Liver (tissue), 10 donors: ENCODE measurements at places on chromosomes 4 and X. TPM values are rescaled to one million over a fixed set of nuclear protein-coding genes. Genes with fewer than 3 reads are reported as not detected.

- H3K27ac ChIP-seq: no peak overlapping the region
- no peaks in the 10 kb centered on the region for H3K27me3 ChIP-seq
- H3K36me3 ChIP-seq: no peaks in the 10 kb centered on the region
- H3K4me3 ChIP-seq: no peak overlapping the region
- no peak for DNase-seq
- H3K4me1 ChIP-seq: no peaks in the 10 kb centered on the region
Measured at GRCh38 chr4:133524369-133524768, 375.3 kb downstream of the PCDH10 start.

- H3K4me1 ChIP-seq: no peaks in the 10 kb centered on the region
Measured at GRCh38 chr4:41455206-41455605, 82.8 kb upstream of the LIMCH1 start.

Gene SOX3
- total RNA-seq: not detected

Gene GLRA3
- total RNA-seq: not detected

Gene ACE2
- total RNA-seq: 0.67 TPM
